ENCODE measurements at places on chromosomes 12 and 14.

GRCh38 chr12:58176296-58176869 lies 235.0 kb downstream of the ATP23 start:
- DNase-seq, result peak; percentile 42

DNA sequence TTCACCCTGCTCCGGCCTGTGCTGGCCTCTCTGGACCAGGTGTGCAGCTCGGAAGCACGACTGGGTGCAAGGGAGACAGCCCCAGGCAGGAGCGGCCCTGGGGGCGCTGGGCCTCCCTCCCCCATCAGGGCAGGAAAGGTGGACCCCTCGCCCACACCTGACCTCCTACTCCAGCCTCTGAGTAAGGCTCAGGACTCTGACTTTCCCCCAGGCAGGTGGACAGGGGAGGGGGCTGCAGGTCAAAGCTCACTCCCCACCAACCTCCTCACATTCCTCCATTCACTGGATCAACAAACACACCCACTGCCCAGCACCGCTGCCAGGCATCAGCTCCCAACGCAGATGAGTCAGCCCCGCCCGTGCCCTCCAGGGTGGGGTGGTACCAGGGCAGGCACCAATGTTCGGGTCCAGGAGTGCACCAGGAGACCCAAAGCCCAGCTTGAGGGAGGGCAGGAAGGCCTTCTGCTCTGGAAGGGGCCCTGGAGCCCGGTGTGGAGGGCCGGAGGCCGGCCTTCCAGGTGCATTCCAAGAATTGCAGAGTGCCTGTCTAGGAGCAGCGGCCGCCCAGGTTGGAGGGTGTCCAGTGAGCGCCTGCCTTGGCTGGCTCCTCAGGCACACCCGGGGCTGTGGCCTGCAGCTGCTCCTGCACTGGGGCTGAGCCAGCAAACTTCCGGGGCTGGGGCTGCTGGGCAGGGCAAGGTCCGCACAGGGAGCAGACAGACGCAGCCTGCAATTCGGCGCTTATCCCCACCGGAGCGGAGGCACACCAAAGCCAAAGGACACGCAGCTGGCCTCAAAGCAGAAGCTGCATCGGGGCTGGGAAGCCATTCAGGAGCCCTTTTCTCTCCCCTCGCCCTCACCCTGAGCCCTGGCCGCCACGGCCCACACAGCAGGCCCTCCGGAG lies 1.6 kb upstream of the INF2 start:
- DNase-seq, result no peak

GRCh38 chr12:48712209-48712608 lies 4.3 kb downstream of the CCNT1 start:
- no peak for DNase-seq

- no peak for DNase-seq
Observed at GRCh38 chr14:24368562-24369252, 723 bp downstream of the NFATC4 start.

GRCh38 chr12:93302331-93303229 lies 75.1 kb upstream of the NUDT4 start:
- DNase-seq, result no peak

- DNase-seq, result no peak
Observed at GRCh38 chr14:53990978-53991377, 34.4 kb upstream of the BMP4 start.

DNA sequence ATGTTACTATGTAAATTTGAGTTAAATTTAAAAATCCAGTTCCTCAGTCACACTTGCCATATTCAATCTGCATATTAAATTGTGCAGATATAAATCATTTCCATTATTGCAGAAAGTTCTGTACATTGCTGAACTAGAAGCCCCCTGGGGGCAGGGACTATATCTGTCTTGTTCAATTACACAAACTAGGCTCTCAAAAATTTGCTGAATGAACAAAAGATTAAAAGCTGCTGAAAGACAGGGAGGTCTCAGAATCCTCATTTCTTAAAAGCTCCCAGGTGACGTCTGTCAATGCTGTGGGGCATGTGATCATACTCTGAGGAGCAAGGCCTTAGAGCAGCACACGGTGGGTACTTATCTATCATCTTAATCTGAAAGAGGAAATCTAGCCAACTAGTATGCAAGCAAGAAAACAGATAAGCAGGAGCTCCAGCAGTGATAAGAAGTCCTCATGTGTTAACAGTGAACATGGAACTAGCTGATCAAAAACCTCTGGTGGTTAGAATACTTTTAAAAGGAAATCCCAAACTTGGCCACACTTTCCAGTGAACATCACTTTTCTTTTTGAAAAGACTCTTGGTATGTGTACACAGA lies 60.5 kb downstream of the APPL2 start:
- DNase-seq, result no peak

DNA sequence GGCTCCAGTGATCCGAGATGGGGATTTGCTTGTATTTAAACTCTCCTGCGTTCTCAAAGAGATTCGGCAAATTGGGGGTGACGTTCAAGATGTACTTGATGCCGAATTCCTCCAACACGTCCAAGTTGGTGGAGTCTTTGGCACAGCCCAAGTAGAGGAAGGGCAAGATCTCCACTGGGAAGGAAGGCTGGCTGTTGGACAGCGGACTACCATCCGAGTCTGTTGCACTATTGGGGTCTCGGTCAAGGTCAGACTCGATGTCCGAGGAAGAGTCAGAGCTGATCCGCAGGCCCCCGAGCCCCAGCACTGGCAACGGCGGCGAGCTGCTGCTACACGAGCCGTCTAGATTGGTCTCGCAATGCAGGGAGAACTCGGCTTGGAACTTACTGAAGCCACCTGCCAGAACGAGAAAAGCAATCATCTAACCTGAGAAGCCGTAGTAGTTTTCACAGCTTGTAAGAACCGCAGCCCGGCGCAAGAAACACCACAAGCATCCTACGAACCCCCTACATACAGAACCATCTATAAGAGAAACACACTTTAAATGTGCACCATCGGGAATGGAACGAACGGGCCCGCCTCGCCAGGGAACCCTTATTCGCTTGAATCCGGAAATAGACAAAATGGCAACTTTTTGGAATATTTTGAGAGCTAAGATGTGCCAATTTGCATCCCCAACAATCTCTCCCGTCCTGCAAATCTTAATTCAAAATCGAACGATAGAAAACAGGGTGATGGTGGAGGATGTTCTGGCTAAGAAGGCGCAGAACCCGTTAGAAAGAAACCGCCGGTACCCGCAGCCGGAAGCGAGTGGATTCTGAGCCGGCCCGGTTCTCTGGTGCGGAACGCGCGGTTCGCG lies 1.4 kb downstream of the DUSP6 start:
- DNase-seq, result no peak

GRCh38 chr14:29836395-29836794 lies 91.3 kb downstream of the PRKD1 start:
- DNase-seq, result no peak

GRCh38 chr14:66717561-66718140 lies 209.7 kb downstream of the GPHN start:
- no peak for DNase-seq

DNA sequence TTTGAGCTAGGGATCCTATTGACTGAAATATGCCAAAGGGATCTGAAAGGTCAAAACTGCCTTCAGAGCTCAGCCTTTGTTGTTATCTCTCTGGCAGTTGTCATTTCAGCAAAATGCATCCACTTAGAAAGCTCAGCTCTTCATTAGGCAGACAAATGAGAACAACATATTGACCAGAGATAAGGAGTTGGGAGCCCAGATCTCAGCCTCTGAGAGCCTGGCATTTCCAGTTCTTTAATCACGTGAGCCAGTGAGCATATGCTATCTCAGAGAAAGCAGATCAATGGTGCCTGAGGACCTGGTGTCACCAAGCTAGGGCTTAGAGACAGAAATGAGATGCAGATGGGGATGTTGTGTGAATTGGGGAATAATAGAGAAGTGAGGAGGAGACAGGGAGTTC lies 101.1 kb downstream of the DAD1 start:
- DNase-seq, result no peak

GRCh38 chr12:19915392-19916195 lies 452.7 kb upstream of the PDE3A start:
- no peak for DNase-seq

DNA sequence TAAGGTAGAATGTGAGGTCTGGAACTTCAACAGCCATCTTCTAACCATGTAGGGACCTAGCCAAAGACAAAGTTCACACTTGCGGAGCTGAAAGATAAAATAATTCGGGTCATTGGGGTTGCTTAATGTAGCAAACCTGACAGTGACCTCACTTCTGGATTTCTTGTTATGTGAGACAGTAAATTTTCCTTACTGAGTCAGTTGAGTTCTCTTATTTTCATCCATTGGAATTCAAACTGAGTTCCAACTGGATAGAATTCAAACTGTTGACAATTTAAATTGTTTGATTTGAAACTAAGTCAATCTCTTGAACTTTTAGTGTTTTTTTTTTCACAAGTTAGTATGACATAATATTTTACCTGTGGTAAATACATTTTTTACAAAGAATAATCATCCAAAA lies 406.5 kb downstream of the ADAMTS20 start:
- no peak for DNase-seq

GRCh38 chr12:15411842-15412241 lies 89.5 kb downstream of the PTPRO start:
- DNase-seq, result no peak

DNA sequence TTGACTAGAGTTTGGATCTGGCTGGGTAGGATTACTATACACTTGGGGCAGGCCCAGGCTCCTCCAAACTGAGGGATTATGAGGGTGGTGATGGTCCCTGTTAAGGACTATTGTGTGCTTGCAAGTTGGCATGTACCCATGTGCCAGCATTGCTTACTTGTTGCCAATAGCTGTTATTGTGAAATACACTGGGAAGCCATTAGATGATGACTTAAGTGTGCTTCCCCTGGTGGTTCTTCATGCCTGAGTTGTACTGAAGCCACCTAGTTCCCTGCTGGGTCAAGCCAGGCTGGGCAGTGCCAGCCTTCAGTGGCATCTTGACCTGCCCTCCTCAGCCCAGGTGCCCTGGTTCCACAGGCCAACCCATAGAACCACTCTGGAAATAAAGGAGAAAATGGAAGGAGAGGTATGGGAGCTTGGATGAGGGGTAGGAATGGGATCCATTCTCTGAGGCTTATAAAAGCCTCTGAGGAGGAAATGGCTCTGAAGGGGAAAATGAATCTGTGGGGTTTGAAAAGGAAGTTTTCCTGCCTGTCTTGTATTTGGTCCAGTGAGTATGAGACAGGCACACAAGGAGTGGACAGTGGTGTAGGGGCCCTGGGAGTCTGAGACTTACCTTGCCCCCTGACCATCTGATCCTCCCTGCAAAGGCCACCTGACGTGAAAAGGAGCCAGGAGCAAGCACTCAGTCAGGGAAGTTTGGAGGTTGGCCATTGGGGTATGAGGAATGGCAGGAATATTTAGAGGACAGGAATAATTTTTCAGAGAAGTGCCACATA lies 724 bp downstream of the LTB4R start:
- peak; percentile 70 for DNase-seq

- no peak for DNase-seq
Observed at GRCh38 chr12:111759991-111760390, 6.7 kb upstream of the ALDH2 start.

DNA sequence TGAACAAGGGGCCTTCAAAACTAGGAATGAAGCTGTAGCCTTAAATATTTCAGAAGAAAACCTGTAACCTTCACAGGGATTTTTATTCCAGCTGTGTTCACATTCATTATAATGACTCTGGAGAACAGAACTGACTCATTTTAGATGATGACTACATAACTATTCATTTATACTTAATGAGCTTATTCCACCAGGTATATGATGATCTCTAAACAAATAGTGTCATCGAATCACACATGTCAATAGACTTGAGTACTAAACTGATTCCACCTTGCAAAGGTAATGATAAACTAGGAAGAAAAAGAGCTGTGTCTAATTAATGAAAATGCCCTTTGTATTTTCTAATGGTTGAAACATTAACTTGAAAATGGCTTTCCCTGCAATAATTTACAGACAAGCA lies 433.2 kb downstream of the PDZRN4 start:
- DNase-seq, result no peak

DNA sequence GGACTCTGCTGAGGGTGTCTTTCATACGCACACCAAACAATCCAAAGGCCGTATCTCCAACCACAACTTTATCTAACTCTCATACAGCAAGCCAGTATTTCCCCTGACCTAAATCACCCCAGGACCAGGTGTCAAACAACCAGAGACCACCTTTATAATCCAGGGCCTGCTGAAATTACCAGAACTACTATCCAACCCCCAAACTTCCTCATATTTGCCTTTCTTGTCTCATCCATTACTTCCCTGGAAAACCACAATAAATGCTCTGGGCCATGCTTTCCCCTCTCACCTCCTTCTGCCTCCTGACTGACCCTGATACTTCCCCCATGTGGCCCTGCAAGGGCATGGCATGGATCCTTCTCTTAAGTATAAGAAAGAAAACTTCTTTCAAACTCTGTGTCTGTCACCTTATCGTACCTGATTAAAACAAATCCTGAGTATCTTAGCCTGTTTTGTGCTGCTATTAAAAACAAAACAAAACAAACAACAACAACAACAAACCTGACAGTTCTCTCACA lies 44.7 kb upstream of the CRACR2A start:
- peak; percentile 13 for DNase-seq

GRCh38 chr12:46230983-46231382 lies 37.9 kb downstream of the SLC38A1 start:
- DNase-seq, result no peak

GRCh38 chr12:120744922-120745493 lies 19.4 kb downstream of the ACADS start:
- DNase-seq, result no peak

DNA sequence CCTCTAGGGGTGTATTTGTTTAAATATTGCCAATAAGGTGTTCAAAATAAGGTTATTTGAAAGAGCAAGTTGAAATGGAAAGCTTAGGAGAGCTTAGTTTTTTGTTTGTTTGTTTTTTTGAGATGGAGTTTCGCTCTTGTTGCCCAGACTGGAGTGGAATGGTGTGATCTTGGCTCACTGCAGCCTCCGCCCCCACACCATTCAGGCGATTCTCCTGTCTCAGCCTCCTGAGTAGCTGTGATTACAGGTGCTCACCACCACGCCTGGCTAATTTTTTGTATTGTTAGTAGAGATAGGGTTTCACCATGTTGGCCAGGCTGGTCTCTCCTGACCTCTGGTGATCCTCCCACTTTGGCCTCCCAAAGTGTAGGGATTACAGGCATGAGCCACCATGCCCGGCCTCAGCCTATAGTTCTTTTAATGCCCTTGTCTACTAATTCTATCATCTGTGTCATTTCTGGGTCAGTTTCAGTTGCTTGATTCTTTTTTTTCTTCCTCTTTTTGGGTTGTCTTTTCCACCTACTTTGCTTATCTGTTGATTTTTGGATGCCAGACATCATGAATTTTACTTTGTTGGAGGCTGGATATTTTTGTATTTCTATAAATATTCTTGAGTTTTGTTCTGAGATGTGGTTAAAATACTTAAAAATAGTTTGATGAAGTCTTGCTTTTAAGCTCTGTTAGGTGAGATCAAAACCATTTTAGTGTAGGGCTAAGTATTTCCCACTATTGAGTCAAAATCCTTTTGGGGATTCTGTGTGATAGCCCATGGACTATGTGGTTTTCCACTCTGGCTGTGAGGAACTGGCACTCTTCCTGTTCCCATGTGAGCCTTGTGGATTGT lies 18.7 kb downstream of the RCOR1 start:
- DNase-seq, result no peak

- no peak for DNase-seq
Observed at GRCh38 chr12:19799895-19800602, 360.8 kb downstream of the AEBP2 start.

- no peak for DNase-seq
Observed at GRCh38 chr12:90829044-90829443, 125.9 kb downstream of the CCER1 start.

Measured in HL-60 (cell line).